Nephron progenitor cell (in vitro differentiated cells): ENCODE measurements at places on chromosomes 11 and 22.

DNA sequence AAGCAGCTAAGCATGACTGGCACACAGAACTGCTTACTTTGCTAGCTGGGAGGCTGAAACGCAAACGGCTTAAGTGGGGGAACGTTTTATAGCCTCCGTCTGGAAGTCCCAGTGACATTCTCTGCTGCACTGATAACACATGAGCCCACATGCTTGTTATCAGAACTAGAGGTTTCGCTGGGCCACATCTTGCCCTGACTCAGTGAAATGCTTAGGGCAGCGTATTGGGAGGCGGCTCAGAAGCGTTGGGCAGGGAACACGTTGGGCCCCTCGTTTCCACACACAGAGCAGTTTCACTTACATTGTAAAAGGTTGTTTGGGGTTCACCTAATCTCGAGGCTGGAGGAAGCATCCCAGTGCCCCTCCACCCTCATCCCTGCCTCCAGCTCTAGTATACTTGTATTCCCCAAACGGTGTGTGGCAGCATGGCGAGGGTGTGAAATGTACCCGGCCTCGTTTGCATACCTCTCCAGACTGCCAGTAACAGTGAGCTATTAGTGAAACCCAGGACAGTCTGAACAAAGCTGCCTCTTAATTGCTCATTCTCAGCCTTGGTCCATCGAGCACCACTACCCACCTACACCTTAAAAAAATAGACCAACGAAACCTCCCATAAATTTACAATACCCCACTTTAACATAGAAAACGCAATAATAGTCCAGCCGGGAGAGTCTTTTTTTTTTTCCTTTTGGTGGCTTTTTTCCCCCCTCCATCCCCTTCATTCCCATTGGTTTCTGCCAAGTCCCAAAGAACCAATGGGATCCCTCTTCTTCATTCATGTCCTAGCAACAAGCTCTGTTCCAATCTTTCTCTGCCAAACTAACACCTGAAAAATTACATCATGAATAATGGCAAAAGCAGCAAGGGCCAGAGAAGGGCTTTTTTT, 218.8 kb upstream of the SORL1-AS1 start:
- peaks cover 6% of the 10 kb centered on the region for H3K27me3 ChIP-seq
- H3K36me3 ChIP-seq, result no peaks in the 10 kb centered on the region
- no peak overlapping the region for H3K4me3 ChIP-seq
- no peak for DNase-seq
- peak overlapping the region; percentile 27 for H3K27ac ChIP-seq

DNA sequence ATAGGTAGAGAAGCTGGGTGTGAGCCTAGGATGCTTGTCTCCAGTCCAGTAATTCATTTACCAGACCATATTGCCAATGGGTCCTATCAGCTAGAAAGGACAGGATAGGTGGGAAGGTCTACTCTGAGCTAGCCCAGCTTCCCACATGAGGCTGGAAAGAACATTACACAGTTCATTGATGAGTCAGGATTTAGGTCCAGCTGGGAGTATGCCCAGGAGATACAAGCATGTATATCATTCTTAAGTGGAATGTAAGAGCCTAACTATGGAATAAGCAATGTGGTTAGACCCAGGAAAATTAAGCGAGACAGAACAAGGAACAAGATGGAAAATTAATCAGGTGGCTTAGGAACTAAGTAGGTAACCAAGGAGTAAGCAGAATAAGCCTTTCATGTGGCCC, 59.0 kb upstream of the TBCEL start:
- H3K4me1 ChIP-seq, result no peaks in the 10 kb centered on the region
- H3K27ac ChIP-seq, result no peak overlapping the region
- no peak for DNase-seq
- H3K4me3 ChIP-seq, result no peak overlapping the region
- H3K27me3 ChIP-seq, result peaks cover 30% of the 10 kb centered on the region
- H3K36me3 ChIP-seq, result no peaks in the 10 kb centered on the region

GRCh38 chr11:63502252-63502820, 3.5 kb upstream of the LGALS12 start:
- H3K4me3 ChIP-seq, result no peak overlapping the region
- peaks cover 6% of the 10 kb centered on the region for H3K27me3 ChIP-seq
- no peaks in the 10 kb centered on the region for H3K36me3 ChIP-seq
- H3K4me1 ChIP-seq, result peaks cover 17% of the 10 kb centered on the region

DNA sequence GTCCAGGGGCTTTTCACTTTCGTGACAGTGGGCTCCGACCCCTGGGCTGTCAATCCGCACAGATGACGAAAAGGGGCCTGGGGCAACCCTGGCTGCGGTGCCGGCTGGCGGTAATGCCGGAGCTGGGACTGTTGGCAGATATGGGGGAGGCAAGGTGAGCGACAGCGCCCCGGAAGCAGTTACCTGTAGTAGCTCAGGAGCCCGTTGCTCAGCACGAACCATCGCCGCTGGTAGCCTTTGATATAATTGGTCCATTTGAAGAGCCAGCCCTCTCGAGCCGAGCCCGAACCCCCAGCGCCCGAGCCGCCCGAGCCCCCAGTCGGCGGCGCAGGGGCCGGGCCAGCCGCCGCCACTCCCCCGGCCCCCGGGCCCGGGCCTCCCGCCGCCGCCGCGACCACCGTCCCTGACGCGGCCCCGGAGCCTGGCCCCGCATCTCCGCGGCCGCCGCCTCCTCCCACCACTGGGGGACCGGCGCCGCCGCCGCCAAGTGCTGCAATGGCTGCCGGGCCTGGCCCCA, 396 bp downstream of the OSBP start:
- no peak for DNase-seq
- peaks cover 37% of the 10 kb centered on the region for H3K4me1 ChIP-seq
- peaks cover 5% of the 10 kb centered on the region for H3K27me3 ChIP-seq
- H3K27ac ChIP-seq, result peak overlapping the region; percentile 72

GRCh38 chr11:128628686-128629085, 41.3 kb upstream of the ETS1 start:
- H3K36me3 ChIP-seq, result no peaks in the 10 kb centered on the region
- H3K4me3 ChIP-seq, result no peak overlapping the region
- no peak overlapping the region for H3K27ac ChIP-seq
- H3K27me3 ChIP-seq, result peaks cover 21% of the 10 kb centered on the region

GRCh38 chr11:18394928-18395734, 768 bp downstream of the LDHA start:
- peaks cover 39% of the 10 kb centered on the region for H3K4me1 ChIP-seq
- H3K27me3 ChIP-seq, result peaks cover 5% of the 10 kb centered on the region
- H3K36me3 ChIP-seq, result peaks cover 34% of the 10 kb centered on the region
- H3K27ac ChIP-seq, result peak overlapping the region; percentile 98

DNA sequence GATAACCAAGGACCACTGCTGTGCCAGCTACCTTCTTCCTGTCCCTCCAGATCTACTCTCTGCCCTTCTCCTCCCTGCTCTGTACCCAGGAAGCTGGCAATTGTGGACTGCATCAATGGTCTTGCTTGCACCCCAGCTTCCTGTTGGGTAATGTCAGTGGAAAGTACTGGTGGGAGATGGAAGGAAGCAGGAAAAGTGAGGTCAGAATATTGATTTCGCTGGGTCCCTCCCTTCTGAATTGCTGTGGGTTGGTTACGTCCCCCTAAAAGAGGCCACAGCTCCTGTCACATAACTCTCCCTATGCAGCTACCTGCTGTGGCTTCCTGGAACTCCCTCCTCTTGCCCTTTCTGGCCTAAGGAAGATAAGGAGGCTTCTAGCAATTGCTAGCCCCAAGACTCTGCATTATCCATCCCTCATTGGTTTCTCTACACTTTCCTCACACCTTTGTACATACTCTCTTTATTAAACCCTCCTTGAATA, 81.2 kb downstream of the RASSF10 start:
- no peaks in the 10 kb centered on the region for H3K36me3 ChIP-seq
- no peak overlapping the region for H3K27ac ChIP-seq
- H3K4me1 ChIP-seq, result peaks cover 6% of the 10 kb centered on the region
- peaks cover 8% of the 10 kb centered on the region for H3K27me3 ChIP-seq
- H3K4me3 ChIP-seq, result no peak overlapping the region

DNA sequence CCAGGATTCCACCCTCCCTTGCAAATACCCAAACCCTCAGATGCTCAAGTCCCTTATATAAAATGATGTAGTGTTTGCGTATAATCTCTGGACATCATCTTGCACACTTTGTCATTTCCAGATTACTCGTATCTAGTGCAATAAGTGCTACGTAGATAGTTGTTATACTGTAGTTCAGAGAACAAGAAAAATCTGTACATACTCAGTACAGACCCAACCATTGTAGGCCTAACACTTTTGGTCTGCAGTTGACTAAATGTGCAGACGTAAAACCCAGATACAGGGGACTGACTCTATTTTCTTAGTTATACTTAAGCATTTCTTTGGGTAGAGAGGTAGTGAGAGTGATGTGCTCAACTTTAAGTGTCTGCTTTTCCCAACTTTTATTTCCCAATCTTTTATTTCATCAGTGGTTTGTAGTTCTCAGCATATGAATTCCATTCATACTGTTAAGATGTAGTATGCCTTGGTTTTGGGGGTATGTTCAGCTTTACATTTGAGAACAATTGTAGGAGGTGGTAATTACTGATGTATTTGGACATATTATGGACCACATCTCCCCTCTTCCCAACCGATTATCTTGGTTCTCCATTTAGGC, 43.9 kb downstream of the DDX6 start:
- H3K27ac ChIP-seq, result peak overlapping the region; percentile 60
- no peaks in the 10 kb centered on the region for H3K27me3 ChIP-seq
- H3K36me3 ChIP-seq, result peaks cover 24% of the 10 kb centered on the region
- no peak overlapping the region for H3K4me3 ChIP-seq
- H3K4me1 ChIP-seq, result no peaks in the 10 kb centered on the region
- DNase-seq, result no peak

GRCh38 chr22:29580200-29580810, 608 bp downstream of the NIPSNAP1 start:
- H3K27ac ChIP-seq, result peak overlapping the region; percentile 96
- H3K4me1 ChIP-seq, result peaks cover 29% of the 10 kb centered on the region
- peaks cover 7% of the 10 kb centered on the region for H3K36me3 ChIP-seq
- H3K27me3 ChIP-seq, result no peaks in the 10 kb centered on the region
- DNase-seq, result no peak

DNA sequence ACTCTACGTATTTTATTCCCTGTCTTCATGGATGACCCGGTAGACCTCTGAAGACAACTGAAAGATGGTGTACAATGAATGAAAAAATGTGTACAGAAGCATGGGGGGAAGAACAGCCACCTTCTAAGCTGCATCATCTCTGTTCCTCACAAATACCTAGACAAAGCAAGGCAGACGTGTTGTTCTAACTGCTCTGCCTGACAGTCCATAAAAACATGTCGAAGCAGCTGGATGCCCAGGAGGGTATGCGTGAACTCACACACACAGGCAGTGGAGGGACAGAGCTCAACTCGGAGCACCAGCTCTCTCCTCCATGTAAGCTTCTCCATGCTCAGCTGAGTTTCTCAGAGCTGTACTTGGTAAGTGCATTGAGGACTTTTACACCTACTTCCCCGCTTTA, 327.4 kb downstream of the CTTN start:
- no peak for DNase-seq
- H3K4me1 ChIP-seq, result peaks cover 34% of the 10 kb centered on the region

- H3K27ac ChIP-seq, result peak overlapping the region; percentile 85
- peaks cover 53% of the 10 kb centered on the region for H3K4me1 ChIP-seq
- DNase-seq, result peak; percentile 88
- H3K27me3 ChIP-seq, result no peaks in the 10 kb centered on the region
Measured at GRCh38 chr11:66068154-66068821, 1.8 kb upstream of the PACS1 start.
